Tongue (tissue), 3 donors: ENCODE measurements at places on chromosomes 6 and 20.

GRCh38 chr20:48406498-48406897 lies 421.3 kb downstream of the PREX1 start:
- DNase-seq = no peak

DNA sequence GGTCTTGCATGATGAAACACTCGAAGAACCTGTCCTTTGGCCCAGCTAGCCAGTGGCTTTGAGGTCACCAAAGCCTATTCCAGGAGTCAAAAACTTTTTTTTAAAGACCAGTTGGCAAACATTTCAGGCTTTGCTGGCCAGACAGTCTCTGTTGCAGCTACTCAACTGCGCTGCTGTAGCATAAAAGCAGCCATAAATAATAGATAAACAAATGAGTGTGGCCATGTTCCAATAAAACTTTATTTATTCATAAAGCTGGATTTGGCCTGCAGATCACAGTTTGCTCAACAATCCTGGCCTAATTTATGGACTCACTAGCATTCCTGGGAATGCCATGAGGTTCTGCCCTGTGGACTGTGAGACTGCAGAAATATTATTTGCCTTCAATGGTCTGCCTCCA lies 68.8 kb upstream of the LTV1 start:
- DNase-seq = no peak

DNA sequence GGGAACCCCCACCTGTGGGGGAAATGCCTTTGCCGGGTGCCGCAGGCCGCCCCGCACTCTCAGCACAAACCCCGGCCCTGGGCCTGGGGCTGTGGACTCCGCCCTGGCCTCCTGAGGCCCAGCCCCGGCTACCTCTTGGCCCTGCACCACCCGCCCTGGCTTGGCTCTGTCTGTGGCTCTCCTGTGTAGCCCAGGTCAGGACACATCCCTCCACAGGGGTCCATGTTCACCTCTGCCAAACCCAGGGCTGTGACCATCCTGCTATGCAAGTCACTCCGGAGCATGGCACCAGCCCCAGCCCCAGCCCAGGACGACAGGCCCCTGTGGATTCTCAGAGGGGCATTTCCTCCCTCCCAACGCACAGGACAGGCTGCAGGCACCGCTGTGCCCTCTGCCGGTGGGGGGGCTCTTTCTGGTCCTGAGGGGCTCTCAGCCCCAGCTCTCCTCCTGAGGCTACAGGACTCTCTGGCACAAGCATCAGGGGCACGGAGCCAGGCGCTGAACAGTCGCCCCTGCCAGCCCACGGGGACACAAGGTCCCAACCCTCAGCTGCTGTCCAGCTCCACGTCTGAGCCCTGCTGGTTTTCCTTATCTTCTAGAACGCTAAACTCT lies 45.7 kb downstream of the TAF4 start:
- peak; percentile 7 for DNase-seq

GRCh38 chr6:116355796-116356195 lies 15.0 kb upstream of the DSE start:
- no peak for DNase-seq

DNA sequence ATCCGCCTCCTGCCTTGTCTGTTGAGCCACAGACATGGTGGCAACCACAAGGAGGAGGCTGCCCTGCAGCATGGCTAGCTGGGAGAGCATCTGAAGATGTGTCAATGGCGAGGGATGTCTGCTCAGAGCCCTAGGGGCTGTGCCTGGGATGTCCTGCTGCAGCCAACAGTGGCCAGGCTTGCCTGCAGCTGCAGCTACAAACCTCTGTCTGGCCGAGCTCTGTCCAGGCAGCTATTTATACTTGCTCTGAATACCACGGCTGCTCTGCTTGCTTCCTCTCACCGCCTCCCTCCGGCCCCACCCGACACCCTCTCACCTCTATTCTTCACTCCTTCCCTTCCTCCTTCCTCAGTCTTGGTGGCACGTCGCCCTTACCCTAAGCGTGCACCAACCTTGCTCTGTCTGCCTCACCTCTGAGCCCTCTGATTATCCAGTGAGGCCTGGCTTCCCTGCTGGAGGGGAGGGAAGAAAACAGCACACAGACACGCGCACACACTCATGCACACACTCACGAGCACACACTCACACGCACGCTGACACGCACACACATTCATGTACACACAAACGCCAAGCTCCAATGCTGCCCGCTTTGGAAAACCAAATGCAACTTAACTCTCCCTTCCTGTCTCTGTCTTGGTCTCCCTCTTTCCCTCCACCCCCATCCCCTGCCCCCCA lies at the start of gene ANGPT4:
Gene ANGPT4 (minus strand): TSS at position 210 of the 675 bp plus-strand sequence. CDS start 120 bp downstream, at position 90.
- peak; percentile 33 for DNase-seq

GRCh38 chr6:43970913-43971775 lies 156.1 kb downstream of the MRPL14 start:
- peak; percentile 32 for DNase-seq

DNA sequence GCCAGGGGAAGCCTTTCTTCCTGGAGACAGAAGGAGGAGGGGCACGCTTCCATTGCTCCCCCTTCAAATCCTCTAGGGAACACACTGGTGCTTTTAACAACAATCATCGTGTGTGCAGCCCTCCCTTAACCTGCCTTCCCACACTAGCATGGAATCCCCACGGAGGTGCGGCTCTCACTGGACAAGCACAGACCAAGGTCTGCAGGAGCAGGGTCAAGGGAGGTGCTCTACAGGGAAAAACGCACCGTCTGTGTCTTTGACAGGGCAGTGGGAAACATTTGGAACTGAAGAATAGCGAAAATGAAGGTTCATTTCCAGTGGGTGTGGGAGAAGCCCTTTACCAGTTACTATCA lies 527.1 kb downstream of the QKI start:
- no peak for DNase-seq

GRCh38 chr20:48275286-48276020 lies 490.2 kb upstream of the SULF2 start:
- DNase-seq = peak; percentile 94

DNA sequence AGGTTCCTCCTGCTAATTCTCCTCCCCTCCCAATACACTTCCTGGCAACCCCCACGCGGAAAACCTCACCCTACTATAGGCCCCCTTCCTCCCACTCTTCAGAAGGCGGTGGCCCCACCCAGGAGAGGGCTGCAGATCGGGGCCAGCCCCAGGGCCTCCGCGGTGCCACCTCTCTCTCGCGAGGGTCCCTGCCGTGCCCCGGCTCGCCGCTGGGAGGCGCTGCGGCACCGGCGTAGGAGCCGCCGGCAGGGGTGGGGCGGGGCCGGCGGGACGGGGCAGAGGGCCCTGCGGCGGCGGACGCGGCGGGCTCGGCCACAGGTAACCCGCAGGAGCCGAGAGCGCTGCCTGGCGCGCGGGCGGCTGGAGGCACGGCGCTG lies at the start of gene ANKRD6:
Gene ANKRD6 (plus strand): TSS at position 278 of the 377 bp plus-strand sequence. CDS start 133,825 bp downstream, outside the sequence.
- DNase-seq = peak; percentile 80

GRCh38 chr6:72748759-72749158 lies 126.9 kb downstream of the KCNQ5 start:
- DNase-seq = peak; percentile 30

DNA sequence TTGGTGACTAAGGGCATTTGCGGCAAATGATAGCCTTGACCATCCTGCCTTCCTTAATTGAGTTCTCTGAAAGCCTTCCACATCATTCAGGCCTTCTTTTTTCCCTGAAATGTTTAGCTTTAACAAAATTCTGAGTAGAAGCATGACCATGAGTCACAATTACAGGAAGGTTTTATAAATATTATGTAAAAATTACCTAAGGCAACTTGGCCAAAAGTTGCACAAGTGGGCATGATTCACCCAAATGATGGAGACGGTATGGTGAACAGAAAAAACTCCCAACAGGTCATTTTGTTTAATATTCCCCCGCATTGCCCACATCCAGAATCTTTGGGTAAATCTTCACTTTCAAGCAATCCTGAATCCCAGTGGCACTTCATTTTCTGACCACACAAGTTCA lies 37.0 kb downstream of the MC3R start:
- no peak for DNase-seq

DNA sequence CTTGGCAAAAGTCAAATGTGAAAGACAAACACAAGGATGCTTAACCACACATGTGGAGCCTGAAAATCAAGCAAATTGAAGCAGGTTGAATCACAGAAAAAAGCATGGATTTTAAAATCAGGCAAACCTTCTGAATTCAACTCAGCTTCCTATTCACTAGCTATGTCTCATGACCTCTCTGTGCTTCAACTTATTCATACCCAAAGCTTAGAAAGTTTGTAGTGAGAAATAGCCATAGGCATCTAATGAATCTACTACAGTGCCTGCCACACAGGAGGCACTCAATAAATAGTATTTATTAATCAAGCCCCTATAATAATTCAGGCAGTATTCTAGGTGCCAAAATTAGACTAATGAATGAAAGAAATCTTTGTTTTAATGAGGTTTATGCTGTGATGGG lies 112.2 kb upstream of the TNFAIP3 start:
- no peak for DNase-seq

- no peak for DNase-seq
Measured at GRCh38 chr6:41280381-41281057, 6.0 kb downstream of the TREM1 start.

- DNase-seq = no peak
Measured at GRCh38 chr6:76701610-76702009, 629.1 kb upstream of the IMPG1 start.

DNA sequence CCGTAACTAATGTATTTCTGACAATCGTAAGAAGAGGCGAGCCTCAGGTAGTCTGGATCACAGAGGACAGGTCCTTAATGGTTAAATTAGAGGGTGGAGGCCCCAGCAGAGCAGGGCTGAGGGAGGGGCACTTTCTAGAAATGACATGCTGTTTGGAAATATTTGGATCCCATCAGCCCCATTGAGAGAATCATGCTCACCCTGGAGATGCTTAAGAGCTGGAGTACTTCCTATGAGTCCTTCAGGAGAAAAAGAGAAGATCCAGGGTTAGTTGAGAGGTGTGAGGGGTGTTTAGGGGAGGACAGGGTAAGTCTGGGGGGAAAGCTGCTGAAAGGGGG lies 123.0 kb downstream of the TCP11 start:
- no peak for DNase-seq

DNA sequence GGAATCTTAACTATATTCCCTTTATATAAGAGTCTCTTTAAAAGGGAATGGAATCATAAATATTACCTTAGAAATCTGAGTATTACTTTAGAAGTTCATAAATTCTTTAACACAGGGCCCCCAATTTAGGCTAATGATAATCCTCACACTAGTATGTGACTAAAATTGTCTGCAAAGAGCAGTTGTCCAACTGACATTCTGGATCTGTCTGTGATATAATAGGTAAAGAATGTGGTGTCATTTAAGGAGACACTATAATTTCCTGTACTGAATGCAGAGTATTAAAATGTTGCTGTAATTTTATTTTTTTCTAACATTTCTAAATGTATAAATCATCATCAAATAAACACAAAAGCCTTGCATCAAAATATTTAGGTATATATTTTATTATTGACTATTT lies 128.5 kb upstream of the DST start:
- no peak for DNase-seq

DNA sequence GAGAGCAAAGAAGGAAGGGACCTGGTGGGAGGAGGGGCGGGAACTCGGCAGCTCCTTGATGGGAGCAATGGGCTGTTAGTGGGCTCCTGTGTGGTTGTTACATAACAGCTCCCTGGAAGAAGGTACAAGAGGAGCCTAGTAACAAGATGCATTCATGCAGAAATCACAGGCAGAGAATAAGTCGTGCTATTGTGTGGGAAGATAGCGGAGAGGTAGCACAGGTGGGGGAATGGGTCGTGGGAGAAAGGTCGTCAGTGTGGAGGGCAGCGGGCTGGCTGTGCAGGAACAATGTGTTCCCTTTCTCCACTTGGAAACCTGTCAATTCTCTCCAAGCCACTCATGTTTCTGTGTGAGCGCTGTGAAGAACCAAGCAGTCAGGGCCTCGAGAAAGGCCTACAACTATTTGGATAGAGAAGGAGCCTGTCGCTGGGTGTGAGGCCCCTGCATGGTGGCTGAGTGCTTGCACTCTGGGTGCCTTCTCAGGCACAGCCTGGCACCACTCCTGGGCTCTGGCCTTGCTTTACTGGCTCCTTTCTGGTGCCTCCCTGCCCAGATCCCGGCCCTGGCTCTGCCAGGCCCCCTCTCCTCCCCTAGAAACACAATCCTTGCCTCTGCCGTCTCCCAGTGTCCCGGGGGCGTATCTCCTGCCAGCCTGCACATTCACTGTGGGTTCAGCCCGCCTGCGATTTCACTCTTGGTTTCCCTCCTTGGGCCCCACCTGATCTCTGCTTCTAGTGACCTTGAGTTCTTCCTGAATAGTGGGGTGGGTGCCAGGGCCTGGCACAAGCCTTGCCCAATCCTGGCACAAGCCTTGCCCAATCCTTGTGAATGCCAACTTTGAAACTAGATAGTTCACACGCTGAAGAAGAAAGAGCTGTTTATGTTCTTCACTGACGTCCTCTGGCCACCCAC lies 7.4 kb upstream of the FGD2 start:
- DNase-seq = peak; percentile 84

GRCh38 chr20:19820555-19821211 lies 62.6 kb downstream of the RIN2 start:
- no peak for DNase-seq

- peak; percentile 95 for DNase-seq
Measured at GRCh38 chr20:22977047-22977785, 57.9 kb upstream of the SSTR4 start.

GRCh38 chr20:568673-569415 lies 25.3 kb upstream of the CSNK2A1 start:
- peak; percentile 67 for DNase-seq

DNA sequence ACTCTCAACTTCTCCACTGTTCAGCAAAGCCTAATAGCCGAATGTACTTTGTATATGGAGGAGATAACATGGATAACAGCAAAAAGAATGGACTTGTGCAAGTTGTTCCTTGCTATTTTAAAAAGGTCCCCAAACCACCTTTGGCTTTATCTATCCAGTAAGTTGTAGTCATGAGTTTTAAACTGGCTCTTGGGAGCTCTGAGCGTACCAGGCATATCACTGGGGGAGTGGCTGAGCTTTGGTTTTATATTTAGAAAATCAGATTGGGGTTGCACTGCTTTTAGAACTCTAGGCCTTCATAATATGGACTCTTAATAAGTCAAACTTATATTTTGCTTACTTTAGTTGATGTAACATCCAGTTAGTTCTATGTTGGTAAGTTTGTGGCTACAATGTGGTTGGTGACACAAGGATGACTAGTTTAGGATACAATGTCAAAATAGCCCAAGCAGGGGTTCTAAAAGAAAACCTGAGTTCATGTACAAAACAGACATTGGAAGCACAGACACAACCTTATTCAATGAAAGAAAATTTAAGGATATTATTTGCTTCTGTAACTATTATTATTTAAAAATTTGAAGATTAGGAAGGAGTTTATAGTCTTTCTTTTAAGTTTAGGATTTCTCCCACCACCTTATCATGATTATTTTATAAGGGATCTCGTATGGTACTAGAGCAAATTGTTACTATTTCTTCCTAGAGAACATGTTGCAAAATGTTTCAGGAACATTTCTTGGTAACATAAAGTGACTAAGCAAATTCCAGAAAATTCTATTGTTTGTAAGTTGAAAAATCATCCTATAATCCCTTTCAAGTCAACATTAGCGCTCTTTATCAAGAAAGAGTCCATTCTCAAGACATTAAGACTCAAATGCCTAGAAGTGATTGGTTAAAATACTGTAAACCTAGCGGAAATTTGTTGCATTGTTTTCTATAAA lies 165.8 kb upstream of the SUPT3H start:
- DNase-seq = no peak
